Right ventricle myocardium inferior (tissue), 1 donor: ENCODE measurements at places on chromosomes 12 and 14. TPM values are rescaled to one million over a fixed set of nuclear protein-coding genes. Genes with fewer than 3 reads are reported as not detected.

The SLC25A21 gene
- total RNA-seq = 0.76 TPM

The FGF23 gene
- not detected for total RNA-seq

The REM2 gene
- total RNA-seq = not detected

The RNU7-1 gene
- total RNA-seq = not detected

The VPS37B gene
- 25.4 TPM for total RNA-seq

The NKX2-1 gene
- total RNA-seq = not detected

The KRT74 gene
- not detected for total RNA-seq

The KCNJ8 gene
- 57.0 TPM for total RNA-seq

The SLCO1C1 gene
- total RNA-seq = 1.2 TPM
